ENCODE measurements at places on chromosomes 3 and 15.

DNA sequence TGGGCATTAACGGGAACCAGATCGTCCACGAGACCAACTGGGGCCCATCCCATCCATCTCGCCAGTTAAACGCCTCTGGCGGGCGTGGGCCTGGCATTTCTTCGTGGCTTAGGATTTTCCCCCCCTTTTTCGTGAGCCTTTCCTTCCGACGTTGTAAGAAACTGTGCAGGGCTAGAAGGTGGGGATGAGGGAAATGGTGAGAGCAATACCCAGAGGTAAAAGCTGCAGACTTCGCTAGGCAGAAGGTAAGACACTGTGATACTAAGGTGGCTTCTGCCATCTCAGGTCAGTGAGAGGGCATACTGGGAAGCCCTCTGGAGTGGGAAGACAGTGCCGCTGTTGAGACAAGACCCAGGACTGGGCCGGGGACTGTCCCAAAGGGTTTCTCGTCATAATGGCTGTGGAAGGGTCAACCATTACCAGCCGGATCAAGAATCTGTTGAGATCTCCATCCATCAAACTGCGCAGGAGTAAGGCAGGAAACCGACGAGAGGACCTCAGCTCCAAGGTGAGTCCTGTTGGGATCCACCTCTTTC lies 666 bp downstream of the MAPKBP1 start:
- no peak for DNase-seq

- DNase-seq = no peak
Observed at GRCh38 chr15:31799715-31800321, 230.5 kb upstream of the CHRNA7 start.

DNA sequence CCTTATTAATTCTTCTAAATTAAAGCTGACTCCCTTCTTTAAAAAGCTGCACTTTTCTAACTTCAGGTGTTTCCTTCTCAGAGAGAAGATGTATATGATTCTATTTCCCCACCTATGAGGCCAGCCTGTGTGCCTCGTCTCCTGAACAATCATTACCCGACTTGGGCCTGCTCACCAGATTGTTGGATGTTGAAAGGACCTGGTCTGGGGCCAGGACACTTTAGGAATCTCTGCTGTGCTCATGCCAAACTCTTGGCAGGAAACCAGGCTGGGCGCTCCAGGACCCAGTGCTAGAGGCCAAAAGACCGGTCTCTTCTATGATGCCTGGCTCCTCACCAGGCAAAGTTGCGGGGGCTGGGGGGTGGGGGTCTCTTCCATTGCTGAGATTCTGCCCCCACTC lies 16.9 kb upstream of the LRRC31 start:
- no peak for DNase-seq

DNA sequence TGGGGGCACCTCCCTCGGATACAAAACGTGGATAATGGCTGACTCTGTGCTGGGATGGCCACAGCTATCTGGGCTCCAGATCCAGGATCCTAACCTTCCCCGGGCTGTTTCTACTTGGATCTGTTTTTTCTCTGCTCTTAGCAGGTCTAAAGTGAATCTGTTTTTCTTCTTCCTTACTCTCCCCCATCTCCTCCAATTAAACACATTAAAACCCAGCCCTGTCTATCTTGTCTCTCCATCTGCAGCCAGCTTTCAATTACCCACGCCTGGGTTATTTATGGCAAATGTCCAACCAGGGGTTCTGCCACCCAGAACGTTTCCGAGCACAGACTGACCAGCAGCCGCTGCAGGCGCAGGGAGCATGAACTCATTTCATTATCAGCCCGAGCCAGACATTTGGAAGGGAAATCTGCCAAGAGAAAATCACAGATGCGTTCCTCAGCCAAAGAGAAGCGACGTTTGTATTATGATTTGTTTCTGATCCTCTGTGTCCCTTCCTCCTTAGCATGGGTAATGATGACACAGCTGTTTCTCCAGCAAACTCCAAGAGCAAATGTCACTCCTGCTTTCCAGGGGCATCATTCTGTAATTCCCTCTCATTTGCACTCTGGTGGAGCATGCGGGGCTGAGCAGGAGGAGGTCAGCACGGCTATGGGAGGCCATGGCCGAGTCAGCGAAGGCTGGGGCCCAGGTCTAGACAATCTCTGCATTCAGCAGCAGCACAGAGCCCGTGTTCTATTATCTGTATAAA lies 42.0 kb downstream of the UMPS start:
- no peak for DNase-seq

DNA sequence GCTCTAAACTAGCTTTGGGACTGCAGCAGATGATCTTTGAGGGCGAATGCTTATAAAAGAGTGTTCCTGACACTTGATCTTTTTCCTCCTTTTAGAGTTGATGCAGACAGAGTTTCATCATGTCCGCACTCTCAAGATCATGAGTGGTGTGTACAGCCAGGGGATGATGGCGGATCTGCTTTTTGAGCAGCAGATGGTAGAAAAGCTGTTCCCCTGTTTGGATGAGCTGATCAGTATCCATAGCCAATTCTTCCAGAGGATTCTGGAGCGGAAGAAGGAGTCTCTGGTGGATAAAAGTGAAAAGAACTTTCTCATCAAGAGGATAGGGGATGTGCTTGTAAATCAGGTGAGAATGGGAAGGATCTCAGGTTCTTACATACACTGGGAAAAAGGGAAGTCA lies 75.7 kb downstream of the KLHL25 start:
- no peak for DNase-seq

GRCh38 chr3:128155616-128156360 lies 2.5 kb downstream of the EEFSEC start:
- no peak for DNase-seq

DNA sequence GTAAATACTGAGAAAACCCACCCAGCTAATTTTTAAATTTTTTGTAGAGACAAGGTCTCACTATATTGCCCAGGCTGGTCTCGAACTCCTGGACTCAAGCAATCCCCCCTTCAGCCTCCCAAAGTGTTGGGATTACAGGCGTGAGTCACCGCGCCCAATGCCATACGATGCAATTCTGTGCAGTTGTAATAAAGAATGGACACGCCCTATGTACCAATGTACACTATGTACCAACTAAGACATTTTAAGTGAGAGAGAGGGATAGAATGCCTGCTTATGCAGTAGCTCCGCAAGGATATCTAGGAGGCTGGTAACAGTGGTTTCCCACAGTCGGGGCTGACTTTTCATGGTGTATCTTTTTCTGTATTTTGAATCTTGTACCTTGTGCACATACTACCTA lies 14.6 kb downstream of the ZNF710 start:
- no peak for DNase-seq

- peak; percentile 83 for DNase-seq
Observed at GRCh38 chr3:162626172-162626571, 1129.6 kb downstream of the OTOL1 start.

- DNase-seq = peak; percentile 68
Observed at GRCh38 chr3:9302425-9303181, 53.2 kb upstream of the SRGAP3 start.
